HFF-Myc (cell line): ENCODE measurements at places on chromosomes 13 and 19.
A peak's percentile ranks its signal among the peaks of the same experiment; 100 is the strongest.

- DNase-seq: no peak
Observed at GRCh38 chr19:39308531-39309304, 11.9 kb downstream of the LRFN1 start.

DNA sequence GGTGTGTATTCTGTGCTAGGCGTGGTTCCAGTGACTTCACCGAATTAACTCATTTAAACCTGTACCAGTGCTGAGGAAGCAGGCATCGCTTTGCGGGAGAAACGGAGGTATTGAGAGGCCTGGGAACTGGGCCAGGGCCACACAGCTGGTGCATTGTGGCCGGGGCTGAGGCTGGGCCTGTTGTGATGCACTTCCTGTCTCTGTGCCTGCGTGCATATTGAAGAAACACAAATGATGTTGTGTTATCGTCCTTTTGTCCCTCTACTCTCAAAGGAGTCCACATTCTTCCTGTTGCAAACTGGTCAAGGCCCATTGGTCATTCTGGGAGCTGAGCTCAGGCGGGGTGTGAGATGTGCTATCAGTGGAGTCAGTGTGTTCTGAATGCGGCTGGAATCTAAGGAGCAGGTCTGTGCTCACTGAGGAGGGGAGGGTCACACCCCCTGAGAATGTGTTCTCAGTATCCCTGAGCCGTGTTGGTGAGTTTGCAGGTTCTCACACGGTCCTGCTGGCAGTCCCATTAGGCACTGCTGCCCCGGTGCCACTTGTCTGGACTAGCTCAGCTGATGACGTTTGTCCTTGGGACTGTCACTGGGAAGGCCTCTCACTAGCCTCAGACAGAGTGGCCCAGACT, 62.1 kb downstream of the ARHGEF7 start:
- no peak for DNase-seq

DNA sequence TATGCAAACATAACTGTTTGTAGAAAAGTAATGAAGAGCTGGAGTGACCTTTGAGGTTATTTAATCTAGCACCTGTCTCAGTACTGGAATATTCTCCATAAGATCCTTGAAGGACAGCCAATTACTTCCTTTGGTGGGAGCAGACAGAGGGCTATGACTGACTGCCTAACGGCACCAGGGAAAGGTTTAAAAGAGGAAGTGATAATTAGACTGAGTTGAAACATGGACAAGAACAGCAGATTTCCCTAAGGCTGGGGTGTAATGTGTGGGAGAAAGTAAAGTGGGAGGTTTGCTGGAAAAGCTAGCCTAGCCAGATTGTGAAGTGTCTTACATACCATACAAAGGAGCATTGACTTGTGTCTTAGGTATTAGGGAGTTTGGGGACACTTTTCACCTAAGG, 191.3 kb upstream of the PCDH9 start:
- no peak for DNase-seq

DNA sequence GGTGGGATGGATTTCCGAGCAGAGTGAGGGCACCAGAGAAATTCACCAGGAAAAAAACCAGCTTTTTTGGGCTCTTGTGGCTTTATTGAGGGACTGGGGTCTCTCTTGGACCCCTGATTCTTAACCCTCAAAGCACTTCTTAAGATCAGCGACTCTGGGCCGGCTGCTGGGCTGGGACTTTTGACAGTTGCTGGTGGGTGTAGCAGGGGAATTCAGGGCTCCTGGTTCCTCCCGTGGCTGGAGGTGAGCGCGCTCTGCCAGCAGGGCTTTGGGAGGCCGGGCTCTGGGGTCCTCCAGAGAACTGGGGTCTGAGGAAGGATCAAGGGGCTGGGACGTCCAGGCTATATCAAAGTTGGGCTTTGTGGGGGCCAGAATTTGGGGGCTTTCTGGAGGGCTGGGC, 3.3 kb downstream of the CRB3 start:
- no peak for DNase-seq

DNA sequence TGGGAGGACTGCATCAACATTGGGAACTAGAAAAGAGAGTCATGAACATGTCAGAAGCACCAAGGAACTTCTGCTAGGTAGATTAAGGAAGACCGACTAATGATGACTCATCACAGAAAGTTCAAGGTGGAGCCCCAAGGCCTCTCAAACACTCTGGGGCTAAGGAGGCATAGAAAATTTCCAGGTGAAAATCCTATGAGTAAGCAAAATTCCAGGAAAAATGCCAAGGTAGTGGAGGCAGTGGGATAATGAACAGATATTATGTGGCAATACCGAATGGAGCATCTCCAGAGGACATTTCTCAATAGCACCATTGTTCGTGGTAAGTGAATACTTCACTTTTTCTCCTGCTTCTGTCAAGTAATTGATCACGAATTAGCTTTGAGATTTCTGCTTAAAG, 336.5 kb downstream of the MZT1 start:
- no peak for DNase-seq

DNA sequence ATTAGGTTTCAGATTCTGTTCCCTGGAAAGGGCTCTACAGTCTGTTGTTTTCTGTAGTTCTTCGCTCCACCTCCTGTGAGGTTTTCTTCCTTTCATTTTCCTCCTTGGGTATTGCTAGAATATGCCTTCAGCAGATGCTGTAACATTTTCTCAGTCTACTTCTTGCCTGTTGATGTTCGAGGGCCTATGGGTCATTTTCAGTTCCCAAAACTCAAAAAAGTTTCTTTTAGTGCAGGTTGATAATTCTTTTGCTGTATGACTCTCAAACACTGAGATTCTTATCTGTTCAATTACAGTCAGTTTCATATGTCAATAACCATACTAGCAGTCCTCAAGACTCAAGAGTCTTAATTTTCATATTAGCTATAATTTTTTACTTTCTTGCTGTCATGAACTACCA, 268.3 kb downstream of the RFC3 start:
- DNase-seq: no peak

DNA sequence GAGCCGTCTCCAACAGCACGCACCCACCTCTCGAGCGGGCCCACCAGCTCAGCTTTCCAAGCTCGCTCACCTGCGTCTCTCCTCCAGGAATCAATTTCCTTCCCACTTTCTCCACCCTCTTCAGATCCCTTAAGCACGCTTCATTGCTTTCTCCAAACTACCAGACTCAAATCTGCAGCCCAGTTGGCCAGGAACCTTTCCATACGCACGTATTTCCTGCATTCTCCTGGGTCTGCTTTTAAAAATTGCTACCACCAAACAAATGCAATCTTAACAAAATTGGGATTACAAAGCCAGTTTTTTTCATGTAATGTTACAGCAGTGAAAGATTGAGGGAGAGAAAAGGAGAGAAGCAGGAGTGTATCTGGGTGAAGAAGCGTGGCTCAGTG, 1.5 kb downstream of the ENOX1 start:
- no peak for DNase-seq

DNA sequence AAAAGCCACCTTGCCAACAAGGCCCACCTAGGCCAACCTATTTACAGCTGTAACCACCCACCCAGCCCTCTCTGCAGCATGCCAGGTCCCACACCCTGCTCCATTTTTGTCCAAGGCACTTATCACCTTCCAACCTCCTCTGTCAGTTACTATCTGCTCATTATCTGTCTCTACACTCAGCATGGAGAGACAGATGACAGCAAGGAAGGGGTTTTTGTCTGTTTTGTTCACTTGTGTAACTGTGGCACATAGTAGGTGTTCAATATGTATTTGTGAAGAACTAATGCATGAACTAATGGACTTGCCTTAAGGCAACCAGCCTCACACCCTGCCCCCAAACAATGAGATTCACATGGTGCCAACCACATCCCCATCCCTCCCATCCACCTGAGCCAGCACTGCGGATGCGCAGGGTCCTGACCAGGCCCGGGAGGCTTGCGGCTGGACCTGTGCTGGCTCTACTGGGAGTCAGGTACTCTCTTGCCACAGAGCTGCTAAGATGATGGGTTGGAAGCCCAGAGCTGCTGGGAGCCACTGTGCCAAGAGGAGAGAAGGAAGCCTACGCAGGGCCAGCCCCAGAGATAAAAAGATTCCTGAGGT, 17.3 kb downstream of the DEDD2 start:
- DNase-seq: no peak

- DNase-seq: no peak
Observed at GRCh38 chr13:48827709-48828108, 148.0 kb upstream of the FNDC3A start.

GRCh38 chr19:41192574-41193429, at the start of gene CYP2S1:
Gene CYP2S1, plus strand, starts transcription at chr19:41193219. Its CDS starts 46 bp downstream, at chr19:41193265.
- no peak for DNase-seq

GRCh38 chr13:103517066-103517767, 451.0 kb upstream of the SLC10A2 start:
- DNase-seq: no peak

GRCh38 chr19:13623716-13624710, 117.7 kb upstream of the CACNA1A start:
- DNase-seq: no peak

- DNase-seq: peak; percentile 90
Observed at GRCh38 chr19:48819366-48819816, 8.6 kb upstream of the BCAT2 start.

DNA sequence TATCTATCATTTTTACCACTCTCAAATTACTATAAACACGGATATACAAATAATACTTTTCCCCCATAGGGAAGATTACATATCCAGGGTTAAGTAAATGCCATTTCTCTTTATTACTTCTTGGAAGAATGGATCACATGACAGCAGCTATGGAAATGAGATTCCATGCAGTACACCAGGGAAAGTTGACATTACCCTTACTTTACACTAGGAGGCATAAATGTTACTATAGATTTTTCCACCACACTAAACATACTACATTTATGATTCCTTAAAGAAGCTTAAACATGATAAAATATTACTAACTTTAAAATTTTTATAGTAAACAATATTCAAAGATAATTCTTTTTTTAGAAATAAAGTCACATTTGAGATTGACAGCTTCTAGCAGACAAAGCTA, 611.4 kb downstream of the PCDH9 start:
- DNase-seq: peak; percentile 12

DNA sequence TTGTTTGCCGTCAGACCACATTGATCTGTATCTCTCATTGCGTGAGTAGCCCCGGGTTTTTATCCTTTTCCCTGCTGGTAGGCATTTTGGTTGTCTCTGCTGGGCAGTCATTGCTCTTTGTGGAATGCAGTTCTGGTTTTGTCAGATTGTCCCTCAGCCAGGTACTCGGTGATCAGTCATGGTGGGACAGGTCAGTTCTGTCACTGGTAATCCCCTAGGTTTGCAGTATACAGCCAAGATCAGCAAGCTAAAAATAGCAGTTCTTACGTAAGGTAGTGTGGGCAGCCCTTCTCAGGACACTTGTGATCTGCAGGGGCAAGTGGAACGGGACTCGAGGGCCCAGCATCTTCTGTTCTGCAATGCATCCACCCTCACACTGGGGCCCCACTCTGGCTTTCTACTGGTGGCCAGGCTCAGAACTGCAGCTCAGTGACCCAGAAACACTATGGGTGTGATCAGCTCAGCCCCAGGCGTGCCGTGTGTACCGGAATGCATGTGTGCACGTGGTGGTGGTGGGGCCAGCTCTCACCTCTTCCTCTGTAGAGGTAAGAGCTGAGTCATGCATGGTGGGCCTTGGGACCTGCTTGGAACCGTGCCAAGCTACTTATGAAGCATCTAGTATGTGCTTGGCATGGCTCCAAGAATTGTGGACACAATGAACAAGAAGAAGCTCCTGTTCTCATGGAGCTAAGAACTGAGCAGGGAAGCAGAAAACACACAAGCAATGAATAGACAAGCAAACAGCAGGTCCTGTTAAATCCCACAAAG, 6.3 kb downstream of the PLEKHF1 start:
- no peak for DNase-seq

- DNase-seq: no peak
Observed at GRCh38 chr13:83975655-83976165, 93.4 kb upstream of the SLITRK1 start.

- DNase-seq: no peak
Observed at GRCh38 chr13:61765181-61765742, 349.6 kb upstream of the PCDH20 start.

DNA sequence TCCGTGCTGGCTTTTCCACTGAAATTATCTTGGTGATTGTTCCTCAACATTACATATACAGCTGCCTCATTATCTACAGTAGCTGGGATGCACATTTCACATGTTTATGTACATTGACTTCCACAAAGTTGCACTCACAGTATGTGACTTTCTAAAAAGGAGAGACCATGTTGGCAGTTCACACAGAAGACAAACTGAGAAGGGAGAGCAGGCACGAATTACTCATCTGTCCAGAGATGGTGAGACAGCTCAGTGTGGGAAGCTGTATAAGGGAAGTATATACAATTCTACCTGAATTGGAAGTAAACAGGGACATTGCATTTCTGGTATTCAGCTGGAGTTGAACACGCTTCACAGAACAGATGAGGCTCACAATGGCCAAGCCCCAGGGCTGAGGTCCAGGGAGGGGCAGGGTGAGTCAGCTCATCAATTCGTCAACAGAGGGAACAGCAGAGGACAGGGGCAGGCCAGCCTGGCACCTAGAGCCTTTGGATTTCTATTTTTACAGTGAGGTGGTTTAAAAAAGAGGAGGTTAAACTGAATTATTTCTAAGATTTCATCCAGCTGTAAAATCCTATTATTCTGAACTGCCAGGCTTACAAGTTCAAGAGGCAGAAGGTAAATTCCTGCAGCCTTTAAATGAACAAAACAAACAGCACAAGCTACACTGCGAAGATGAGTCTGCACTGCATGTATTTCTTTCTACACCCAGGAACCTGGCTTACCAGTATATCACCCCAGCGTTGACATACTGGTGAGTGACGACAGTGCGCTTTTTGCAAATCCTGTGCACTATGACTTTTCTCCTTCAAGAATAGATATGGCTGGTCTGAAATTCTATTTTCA, 9.8 kb downstream of the PARP4 start:
- DNase-seq: peak; percentile 24

DNA sequence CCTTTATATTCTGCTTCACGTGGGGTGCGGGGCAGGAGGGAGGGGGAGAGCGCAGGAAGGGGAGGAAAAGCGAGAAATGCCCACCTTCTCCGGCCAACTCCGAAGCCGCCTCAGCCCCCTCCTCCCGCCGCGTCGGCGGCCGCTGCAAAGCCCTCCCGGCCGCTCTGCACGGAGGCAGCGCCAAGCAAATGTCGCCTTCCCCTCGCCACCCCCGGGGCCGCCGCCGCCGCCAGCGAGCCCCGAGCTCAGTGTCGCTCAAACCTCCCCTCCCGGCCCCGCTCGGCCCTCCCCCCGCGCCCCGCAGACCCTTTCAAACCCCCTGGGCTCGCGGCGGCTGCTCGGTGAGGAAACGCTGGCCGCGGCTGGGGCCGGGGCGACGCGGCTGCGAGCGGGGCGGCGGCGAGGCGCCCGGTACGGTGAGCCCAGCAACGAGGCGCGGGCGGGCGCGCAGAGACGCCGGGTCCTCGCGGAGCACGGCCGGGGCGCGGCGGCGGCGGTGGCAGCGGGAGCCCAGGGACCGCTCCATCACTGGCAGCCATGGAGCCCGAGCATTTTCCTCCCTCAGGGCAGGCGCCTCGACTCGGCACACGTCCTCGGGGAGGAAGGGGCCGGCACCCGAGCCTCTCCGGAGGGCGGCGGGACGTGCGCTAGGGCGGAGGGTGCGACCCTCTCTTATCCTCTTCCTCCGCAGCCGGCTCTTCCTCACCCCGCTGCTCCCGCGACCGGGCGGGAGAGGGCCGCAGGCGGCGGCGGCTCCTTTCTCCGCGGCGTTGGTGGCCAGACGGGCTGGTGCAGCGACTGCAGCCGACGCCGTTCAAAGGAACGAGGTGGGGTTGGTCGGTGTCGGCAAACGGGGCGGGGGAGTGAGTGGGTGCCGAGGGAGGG, 463 bp upstream of the TSC22D1 start:
- no peak for DNase-seq
